ENCODE measurements at places on chromosomes 13 and 19.

DNA sequence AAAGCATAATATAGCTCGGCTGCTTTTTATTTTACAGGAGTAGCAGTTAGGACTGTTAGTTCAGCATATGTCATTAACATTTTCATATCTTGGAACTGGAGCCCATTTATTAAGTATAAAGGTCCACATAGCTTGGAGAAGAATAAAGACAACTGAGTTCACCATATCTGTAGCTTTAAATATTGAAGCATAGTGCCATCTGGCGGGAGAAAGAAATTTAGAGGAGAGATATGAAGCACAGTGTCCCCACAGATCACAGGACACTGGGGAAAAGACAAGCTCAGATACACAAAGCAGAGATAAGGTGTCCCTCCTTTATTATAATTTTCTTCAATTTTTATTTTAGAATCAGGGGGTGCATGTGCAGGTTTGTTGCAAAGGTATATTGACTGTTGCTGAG is 104.7 kb upstream of the FREM2 start:
- no peak for DNase-seq

DNA sequence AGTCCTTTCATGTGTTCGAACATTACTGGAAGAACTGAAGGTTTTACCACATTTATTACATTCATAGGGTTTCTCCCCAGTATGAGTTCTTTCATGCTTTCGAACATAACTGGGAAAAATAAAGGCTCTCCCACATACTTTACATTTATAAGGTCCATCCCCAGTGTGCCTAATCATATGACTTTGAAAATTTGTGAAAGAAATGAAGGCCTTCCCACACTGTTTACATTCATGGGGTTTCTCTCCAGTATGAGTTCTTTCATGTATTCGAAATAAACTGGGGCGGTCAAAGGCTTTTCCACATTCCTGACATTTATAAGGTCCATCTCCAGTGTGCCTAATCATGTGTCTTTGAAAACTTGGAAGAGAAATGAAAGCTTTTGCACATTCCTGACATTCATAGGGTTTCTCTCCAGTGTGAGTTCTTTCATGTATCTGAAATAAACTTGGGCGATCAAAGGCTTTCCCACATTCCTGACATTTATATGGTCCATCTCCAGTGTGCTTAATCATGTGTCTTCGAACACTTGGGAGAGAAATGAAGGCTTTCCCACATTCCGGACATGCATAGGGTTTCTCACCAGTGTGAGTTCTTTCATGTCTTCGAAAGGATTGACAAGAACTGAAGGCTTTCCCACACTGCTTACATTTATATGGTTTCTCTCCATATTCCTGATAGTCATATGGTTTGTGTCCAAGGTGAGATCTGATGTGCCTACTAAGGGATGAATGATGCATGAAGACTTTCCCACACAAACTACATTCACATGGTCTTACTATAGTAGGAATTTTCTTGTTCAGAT is 24.0 kb downstream of the ZNF564 start:
- DNase-seq, result no peak

DNA sequence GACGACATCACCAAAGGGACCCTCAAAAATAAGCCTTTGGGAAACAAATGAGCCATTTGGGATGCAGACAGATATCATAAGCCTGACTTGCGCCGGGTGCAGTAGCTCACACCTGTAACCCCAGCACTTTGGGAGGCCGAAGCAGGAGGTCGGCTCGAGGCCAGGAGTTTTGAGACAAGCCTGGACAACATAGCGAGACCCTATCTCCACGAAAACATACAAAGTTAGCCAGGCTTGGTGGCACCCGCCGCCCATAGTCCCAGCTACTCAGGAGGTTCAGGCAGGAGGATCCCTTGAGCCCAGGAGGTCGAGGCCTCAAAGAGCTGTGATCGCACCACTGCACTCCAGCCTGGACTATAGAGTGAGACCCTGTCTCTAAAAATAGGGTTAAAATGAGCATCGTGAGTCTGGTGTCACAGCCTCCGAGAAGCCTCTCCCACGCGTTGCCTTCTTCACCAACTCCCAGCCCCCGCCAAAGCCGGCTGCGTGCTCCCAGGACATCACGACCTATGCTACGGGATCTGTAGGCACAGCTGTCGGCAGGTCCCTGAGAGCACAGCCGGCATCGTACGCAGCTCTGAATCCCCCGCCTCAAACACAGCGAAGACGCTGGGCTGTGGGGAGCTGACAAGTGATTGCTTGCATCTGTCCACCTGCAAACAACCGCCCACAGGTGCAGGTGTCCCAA is 1.6 kb downstream of the REXO1 start:
- DNase-seq, result no peak

- no peak for DNase-seq
Measured at GRCh38 chr13:72700509-72700908, 26.9 kb downstream of the MZT1 start.

DNA sequence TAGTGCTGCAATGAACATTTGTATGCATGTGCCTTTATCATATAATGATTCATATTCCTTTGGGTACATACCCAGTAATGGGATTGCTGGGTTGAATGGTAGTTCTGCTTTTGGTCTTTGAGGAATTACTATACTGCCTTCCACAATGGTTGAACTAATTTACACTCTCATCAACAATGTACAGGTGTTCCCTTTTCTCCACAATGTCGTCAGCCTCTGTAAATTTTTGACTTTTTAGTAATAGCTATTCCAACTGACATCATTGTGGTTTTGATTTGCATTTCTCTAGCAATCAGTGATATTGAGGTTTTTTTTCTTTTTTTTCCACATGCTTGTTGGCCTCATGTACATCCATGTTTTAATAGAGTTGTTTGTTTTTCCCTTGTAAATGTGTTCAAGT is 2473.5 kb downstream of the PCDH9 start:
- no peak for DNase-seq

Measured in CD4-positive, alpha-beta T cell treated with Interleukin-15 for 1 hour (primary cell).